ENCODE measurements at places on chromosomes 4 and X. TPM values are rescaled to one million over a fixed set of nuclear protein-coding genes. Genes with fewer than 3 reads are reported as not detected.

Gene SORCS2
- polyA plus RNA-seq, result 0.67 TPM

Gene TRIM61
- 1.6 TPM for polyA plus RNA-seq

- DNase-seq, result no peak
Measured at GRCh38 chr4:119765951-119766350, 137.3 kb upstream of the PDE5A start.

DNA sequence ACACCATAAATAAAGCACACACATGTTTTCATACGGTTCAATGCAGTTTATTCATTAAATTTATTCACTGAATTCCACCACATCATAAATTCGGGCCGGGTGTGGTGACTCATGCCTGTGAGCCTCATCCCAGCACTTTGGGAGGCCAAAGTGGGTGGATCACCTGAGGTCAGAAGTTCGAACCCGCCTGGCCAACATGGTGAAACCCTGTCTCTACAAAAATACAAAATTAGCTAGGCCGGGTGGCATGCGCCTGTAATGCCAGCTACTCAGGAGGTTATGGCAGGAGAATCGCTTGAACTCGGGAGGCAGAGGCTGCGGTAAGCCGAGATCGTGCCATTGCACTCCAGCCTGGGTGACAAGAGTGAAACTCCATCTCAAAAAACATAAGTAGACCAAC, 131.6 kb downstream of the PDS5A start:
- peak; percentile 19 for DNase-seq

Gene MSX1
- 6.0 TPM for polyA plus RNA-seq

- no peak for DNase-seq
Measured at GRCh38 chr4:4913147-4913561, 53.7 kb downstream of the MSX1 start.

Gene TGIF2LX
- polyA plus RNA-seq, result not detected

DNA sequence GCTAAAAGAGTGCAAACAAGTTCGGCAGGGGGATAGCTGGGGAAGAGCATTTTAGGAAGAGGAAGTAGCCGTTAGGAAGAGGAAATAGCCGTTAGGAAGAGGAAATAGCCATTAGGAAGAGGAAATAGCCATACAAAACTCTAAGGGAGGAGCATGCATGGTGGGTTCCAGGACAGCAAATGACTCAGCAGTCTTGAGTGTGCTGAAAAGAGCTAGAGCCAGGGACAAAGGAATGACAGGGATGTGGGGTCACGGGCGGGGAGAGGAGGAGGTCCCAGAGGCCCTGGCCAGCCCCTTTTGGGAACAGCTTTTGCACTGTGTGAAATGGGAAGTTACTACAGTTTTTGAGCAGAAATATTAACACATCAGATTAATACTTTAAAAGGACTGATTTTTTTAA, 882.6 kb downstream of the TRIML1 start:
- peak; percentile 67 for DNase-seq

DNA sequence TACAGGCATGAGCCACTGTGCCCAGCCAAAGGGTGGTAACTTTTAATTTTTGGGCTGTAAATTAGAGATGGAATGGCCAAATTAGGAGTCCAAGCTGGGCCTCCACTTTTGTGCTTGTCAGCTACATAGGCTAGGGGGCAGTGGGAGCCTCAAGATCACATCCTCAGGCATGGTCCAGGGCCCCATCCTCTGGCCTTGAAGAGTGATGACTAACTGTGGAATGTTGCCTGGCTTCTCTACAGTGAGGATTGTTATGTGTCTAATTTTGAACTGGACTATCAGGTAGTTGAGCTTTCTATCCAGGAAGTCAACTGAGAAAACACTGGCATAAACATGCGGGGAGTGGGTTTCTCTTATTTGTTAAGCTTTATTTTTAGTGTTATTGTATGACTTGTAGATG, 33.0 kb downstream of the CCNG2 start:
- peak; percentile 6 for DNase-seq

DNA sequence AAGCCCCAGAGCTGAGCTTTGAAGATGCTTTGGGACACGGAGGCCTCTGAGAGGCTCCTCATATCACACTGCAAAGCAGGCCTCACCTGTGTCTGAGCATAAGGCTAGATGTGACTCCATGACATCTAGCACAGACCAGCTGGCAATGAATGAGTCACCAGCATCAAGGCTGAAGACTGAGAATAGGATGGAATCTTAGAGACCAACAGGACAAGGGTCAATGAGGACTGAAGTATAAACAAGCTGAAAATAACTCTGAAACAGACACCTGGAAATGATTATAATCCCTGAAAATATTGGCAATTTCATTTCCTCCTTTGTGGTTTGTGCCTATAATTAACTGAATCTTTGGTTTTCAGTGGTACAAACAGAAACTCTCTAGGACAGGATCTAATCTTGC, 87.1 kb upstream of the PRPS1 start:
- DNase-seq, result peak; percentile 52

DNA sequence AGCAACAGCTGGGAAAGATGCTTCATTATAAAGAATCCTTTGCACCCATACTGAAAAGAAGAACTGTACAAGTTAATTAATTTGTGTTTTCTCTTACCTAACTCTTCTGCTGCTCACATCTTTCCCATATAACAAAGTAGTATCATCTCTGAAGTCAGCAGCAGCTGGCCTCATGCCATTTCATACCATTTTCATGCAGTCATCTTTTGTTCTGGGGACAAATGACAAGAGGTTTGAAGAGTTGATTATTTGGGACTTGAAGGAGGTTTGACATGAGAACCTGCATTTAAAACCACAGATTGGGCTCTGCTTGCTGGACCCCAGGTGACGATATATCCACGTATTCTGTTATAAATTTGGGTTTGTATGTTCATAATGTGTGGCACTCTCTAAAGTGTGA, 430.3 kb downstream of the SPRY1 start:
- peak; percentile 66 for DNase-seq

DNA sequence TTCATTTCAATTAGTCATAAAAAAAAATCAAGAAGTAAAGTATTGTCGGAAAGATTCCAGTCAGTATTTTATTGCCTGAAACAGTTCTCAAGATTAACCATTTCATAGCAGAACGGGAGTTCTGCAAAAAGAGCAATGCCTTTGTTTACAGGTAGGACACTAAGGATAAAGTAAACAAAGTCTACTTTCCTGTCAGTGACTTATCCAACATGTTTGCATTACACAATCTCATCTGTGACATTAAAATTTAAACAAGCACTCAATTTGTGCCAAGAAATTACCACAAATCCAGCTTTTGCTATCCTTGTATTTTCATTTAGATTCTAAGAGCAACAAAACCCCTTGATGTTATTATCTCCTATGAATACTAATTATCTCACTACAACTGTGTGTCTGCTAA, 306.5 kb upstream of the LDB2 start:
- DNase-seq, result no peak

DNA sequence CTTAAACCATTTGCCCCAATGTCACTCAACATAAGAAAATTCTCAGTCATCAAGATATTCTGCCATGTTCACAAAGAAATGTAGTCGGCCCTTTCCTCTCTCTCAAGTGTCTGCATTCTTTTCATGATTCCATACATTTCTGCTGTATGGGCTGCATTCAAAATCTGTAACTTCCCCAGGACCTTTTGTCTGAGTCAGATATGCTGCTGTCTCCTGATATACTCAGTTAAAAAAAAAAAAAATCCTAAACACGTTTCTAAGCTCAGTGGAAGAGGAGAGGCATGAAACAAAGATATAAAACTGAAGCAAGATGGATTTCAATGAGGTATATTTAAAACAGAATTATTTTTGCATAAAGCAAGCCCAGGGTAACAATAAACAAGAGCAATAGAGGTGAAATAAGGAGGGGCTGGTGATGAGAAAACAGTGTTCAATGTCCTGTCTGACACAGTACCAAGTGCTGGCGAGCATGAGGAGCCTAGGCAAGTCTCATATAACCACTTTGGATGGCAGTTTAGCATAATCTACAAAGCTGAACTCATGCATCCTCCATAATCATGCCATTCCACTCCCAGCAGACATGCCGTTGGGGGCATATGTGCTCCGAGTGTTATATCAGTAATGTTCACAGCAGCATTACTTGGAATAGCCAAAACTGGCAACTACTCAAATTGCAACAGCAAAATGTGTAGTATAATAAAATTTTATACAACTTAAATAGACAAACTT, 76.7 kb downstream of the MANBA start:
- DNase-seq, result peak; percentile 25

DNA sequence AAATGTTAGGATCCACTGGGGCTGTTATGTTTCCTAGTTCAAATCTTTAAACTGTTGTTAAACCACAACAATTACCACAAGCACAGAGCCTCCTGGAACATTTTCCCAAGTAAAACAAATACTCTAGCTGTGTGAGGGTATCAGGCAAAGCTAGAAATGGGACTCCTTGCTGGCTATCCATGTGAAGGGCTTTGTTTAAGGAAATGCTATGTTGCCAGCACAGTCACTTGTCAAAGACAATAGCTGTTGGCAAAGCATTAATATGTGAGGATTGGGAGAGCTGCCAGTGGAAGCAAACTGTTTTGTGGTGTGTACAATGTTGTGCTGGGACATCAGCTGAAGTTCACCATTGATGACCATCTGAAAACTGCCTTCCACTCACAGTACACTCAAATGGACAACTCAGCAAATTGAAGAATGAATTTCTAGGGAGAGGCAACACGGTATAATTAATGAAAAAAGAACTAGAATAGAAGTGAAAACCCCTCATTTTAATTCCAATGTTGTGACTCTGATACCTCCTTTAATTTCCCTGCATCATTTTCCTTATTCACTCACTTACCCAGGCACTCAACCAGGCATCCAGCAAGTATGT, 100.8 kb downstream of the ANXA3 start:
- no peak for DNase-seq

Data from IMR-90 (cell line).